ENCODE measurements at places on chromosomes 6 and 20.
A peak's percentile ranks its signal among the peaks of the same experiment; 100 is the strongest.

DNA sequence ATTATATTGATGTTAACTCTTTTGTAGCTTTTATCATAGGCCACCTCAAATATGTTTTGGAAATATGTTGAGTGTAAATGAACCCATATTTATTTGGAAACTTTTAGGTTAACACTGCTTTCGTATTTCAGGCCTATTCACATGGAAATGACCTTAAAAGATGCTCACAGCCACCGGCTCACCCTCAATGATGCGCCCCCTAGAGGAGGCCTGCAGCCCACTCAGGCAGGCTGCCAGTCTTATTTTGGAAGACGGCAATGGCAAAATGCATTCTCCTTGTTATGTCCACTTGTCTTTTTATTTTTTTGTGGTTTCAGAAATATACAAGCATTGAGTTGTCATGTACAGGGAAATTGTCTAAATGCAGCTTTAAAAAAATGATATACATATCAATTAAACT is 869.7 kb downstream of the PHF3 start:
- DNase-seq: no peak

DNA sequence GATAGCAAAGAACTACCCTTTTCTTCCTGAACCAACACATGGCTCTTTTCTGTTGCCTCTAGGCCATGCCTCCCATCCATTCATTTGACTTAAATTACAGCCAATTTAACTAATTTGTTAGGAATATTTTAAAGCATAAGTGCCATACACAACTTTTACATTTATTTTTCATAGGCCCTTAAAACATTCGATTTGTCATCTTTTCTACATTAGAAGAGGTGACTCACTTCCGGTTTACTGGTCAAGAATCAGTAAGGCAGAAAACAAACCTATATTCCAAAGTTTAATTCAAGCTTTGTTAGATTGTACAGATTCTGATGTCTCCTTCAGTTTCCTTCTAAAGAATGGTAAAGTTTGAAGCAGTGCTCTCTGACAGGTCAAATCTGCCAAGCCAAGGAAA is 344.3 kb downstream of the SAMD5 start:
- DNase-seq: no peak

- no peak for DNase-seq
Observed at GRCh38 chr20:7702141-7702540, 238.1 kb downstream of the HAO1 start.

- DNase-seq: no peak
Observed at GRCh38 chr6:112450663-112451062, 103.5 kb downstream of the RFPL4B start.

DNA sequence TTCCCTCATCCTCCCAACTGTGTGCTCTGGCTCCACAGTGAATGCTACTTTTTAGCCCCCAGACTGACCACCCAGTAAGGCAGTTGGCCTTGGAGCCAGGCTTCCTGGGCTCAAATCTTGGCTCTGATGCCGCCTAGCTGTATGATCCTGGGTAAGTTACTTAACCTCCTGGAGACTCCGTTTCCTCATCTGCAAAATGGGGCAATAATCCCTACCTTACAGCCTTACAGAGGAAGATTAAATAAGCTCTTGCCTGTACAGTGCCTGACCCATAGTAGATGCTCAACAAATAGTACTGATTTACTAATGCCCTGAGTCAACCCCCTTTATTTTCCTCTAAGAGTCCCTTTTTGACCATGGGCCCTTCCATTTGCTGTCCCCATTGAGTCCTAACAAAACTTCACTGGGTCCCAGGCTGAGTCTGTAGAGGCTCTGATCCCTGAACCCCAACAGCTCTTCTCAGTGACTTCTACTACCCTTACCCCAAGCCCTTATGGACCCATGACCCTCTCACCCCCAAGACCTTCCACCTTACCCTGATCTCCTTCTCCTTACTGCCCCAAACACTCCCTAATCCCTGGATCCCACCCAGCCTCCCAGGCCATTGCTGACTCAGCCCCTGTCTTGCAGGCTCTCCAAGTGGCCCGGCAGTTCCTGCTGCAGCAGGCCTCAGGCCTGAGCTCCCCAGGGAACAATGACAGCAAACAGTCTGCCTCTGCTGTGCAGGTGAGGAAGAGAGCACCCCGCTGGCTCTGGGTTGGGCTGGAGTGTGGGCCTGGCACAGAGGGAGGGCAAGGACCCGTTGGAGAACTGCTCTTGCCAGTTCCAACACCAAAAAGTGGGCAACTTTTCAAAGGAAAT is 31.4 kb downstream of the FOXP4 start:
- no peak for DNase-seq

DNA sequence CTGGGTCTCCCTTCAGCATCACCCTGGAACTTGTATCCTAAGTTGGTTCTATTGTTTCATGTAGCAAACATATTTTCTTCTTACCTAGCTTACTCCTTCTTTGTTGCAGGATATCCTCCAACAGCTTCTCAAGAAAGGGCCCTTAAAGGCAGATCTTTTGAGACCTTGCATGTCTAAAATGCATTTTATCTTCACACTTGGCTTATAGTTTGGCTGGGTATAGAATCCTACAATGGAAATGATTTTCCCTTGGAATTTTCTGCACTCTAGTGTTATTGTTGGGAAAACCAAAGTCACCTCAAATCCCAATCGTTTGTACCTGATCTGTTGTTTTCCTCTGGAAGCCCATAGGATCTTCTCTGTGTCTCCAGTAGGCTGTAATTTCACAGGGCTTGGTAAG is 12.1 kb upstream of the TGM6 start:
- no peak for DNase-seq

DNA sequence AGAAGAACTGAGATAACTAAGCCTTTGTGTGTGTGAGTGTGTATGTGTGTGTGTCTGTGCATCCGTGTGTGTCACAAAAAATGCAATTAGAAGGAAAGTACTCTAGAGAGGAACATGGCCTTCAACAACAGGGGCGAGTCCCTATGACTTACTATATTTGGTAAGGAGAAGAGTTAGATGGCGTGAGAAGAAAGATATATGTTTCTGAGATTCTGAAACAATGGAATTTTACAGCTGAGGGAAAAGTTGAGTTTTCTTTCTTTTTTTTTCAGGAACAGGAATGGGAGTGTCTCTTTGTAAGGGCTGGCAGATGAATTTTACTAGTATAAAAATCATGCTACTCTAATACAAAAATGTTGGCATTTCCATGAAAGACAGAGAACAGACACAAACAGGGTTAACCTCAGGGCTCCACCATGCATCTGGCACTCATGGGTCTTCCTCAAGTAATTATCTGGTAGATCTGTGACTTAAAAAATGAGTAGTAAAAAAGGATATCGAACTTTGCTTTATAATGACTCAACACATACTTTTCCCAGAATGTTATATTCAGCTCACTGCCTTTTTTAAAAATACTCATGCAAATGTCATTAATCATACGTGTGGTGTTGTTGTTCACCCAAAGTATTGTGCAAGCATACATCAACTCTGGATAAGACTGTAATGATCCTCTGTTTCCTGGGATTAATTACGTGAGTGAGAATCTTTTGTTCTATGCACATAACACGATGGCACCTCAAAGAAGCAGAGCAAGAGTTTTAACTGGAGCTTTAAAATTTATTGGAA is 12.8 kb upstream of the SASH1 start:
- no peak for DNase-seq

- DNase-seq: no peak
Observed at GRCh38 chr6:33589731-33590530, 9.9 kb upstream of the BAK1 start.

GRCh38 chr6:75409928-75410327 is 83.7 kb downstream of the FILIP1 start:
- no peak for DNase-seq

- no peak for DNase-seq
Observed at GRCh38 chr20:22529150-22530019, 55.0 kb downstream of the FOXA2 start.

DNA sequence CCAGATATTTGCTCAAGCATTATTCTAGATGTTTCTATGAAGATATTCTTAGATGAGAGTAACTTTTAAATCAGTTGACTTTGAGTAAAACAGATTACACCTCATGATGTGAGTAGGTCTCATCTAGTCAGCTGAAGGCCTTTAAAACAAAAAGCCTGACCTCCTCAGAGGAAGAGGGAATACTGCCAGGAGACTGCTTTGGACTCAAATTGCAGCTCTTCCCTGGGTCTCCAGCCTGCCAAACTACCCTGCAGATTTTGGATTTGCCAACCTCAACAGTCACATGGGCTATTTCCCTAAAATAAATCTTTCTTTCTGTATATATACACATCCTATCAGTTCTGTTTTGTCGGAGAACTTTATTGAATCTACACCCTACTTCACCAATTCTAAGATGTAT is 182.5 kb upstream of the TENT5A start:
- DNase-seq: no peak

- no peak for DNase-seq
Observed at GRCh38 chr6:73028124-73028766, 197.1 kb downstream of the KHDC1L start.

- peak; percentile 100 for DNase-seq
Observed at GRCh38 chr20:35768731-35769664, 2.8 kb upstream of the PHF20 start.

GRCh38 chr6:27545271-27546046 is 72.6 kb upstream of the ZNF184 start:
- no peak for DNase-seq

GRCh38 chr6:117137711-117138110 is 127.6 kb upstream of the VGLL2 start:
- DNase-seq: no peak

GRCh38 chr6:87251725-87252124 is 70.7 kb upstream of the SMIM8 start:
- DNase-seq: no peak

GRCh38 chr20:53739799-53740785 is 146.5 kb upstream of the ZNF217 start:
- no peak for DNase-seq

GRCh38 chr6:51711876-51712275 is 375.5 kb downstream of the PKHD1 start:
- no peak for DNase-seq

DNA sequence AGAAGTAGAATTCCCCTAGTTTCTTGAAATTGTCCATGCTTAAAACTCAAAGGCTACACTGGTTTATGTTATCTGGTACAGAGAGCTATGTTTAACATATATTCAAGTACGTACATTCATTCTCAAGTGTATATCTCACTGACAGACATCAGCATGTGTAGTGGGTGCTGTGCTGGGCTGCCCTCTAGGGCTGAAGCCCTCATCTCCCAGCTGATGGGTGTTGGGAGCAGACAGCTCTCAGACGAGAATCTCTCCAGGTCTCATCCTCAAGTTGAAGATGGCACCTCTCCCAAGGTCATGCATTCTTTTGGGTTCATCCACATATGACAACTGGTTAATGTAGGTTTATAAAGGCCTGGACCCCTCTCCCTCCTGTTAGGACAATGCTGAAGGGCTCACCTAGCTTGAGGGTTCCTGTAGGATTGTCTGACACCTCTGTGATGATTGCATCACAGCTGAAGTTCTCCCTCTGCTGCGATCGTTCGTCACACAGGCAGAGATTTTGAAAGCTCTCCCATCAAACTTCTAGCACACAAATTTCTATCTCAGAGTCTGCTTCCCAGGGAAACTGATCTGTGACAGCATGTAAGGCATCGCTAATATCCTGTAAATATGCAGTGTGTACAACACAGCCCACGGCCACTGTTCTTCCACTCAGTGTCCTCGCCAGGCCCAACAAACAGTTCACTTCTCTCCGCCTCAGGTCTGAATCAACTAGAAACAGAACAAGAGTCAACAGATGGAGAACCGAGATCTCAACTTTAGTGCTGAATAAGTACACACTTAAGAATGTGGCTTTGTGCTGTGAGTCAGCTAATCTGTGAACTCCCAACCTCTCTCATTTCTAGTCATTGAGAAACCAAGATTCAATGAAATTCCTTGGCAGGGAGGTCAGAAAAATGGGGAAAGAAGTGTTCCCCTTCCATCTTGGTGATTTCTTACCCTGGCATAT is 43.2 kb downstream of the PREP start:
- no peak for DNase-seq

DNA sequence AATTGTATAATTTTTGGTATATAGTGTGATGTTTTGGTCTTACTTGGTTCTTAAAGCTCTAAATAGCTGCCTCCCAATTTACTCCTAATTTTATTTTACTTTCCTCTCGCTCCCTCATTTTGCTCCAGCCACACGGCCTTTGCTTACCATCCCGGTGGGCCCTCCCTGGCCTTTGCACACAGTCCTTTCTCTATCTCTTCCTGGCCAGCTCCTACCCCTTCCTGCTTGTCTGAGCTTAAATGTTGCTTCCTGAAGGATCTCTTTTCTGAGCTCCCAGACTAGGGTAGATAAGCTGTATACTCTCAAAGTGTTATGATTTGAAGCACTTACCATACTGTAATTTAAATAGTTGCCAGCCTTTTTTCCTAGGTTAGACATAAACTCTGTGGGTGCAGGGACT is 121.7 kb downstream of the UTRN start:
- DNase-seq: no peak

- DNase-seq: no peak
Observed at GRCh38 chr6:143601504-143601903, 76.3 kb upstream of the PHACTR2 start.

DNA sequence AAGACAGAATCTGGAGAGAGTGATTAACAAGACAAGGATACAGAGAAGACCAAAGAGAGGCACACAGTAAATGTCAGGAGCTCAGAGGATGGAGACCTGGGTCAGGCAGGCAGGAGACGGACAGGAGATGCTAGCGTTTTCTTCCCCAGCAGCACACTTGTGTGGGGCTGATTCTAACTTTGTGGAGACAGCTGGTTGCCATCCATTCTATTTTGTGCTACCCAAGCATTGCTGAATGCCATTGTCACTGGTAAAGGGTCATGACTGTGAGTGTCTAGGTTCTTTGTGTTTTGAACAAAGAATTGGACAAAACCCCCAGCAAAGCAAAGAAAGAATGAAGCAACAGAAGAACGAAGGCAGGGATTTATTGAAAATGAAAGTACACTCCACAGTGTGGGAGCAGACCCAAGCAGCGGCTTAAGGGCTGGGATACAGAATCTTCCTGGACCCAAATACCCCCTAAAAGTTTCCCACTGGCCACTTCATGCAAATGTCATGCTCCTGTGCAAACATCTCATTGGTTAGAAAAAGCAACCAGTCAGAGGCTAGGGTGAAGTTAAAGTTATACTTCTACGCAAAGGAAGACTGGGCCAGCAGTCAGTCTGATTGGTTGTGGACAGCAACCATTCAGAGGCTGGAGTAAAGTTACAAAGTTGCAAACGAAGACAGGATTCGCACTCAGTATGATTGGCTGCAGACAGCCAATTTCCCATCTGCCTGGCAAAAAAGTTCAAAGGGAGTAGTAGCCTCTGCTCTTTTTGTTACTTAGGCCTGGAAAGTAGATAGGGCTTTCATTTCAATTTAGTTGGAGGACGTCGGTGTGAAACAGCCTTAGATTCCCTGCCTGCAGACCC is 17.5 kb downstream of the PTK7 start:
- no peak for DNase-seq

All from tibial nerve (tissue), 4 donors.